ENCODE measurements at places on chromosomes 13 and 19. TPM values are rescaled to one million over a fixed set of nuclear protein-coding genes. Genes with fewer than 3 reads are reported as not detected.

Gene ZNF155
- total RNA-seq: 4.7 TPM

Gene SIGLECL1
- not detected for total RNA-seq

GRCh38 chr19:52170863-52171320, 529 bp downstream of the ZNF836 start:
- no peak for DNase-seq

GRCh38 chr19:10289167-10289835, 451 bp upstream of the ICAM5 start:
- DNase-seq: peak; percentile 73

DNA sequence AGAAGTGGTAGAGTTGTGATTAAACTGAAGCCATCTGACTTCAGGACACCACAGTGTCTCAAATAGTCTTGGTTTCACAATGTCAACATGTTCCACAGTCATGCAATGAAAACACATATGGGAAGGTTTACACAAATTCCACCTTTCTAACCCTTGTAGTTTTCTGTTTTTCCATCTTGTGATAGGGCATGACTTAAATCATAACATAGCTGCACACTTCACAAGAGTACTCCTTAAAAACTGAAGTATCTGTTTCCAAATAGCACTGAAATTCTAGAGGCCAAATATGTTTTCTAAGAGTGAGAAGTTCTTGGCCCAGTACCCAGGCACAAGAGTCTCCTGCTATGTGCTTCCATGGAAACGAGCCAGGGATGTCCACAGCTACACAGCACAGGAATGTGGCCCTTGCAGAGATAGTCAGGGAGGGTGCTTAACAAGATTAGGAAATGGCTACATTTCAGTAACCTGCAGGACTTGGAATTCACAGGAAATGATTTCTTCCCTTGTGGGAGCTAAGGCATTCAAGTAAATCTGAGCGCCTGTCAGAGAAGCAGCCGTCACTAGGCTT, 269.1 kb downstream of the NDFIP2 start:
- no peak for DNase-seq

DNA sequence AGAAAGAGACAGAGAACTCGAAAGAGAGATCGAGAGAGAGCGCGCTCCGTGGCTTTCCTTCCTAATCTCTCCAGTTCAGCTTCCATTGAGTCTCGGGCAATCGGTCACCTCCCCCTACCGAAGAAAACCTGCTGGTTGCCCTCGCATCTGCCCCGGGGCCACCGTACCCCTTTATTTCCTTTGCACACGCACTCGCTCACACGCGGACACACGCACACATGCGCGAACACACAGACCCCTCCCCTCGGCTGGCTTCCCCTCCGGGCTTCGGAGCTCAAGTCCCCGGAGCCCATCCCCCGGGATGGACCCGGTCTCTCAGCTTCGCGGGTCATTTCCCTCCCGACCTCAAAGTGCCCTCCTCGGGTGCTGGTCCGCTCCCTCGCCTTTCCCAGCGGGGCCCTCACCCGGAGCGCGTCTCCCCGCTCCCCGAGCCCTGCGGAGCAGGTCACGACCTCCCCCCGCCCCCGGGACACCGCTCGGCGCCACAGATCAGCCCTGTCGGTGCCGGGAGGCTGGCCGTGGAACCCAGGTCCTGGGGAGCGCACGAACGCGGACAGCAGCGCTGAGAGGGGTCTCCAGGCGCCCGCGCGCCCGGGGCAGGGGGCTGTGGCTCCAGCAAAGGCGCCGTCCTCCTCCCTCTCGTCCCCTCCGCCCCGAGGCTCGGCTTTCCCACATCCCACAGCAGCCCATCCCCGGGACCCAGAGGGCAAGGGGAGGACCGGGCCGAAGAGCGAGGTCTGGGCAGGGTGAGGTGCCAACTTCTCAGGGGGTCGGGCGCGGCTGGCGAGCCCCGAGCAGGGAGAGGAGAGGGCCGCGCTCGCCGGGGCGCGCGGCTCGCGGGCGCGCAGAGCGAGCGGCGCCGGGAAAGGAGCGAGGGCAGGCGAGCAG, 1.8 kb downstream of the DACH1 start:
- no peak for DNase-seq

DNA sequence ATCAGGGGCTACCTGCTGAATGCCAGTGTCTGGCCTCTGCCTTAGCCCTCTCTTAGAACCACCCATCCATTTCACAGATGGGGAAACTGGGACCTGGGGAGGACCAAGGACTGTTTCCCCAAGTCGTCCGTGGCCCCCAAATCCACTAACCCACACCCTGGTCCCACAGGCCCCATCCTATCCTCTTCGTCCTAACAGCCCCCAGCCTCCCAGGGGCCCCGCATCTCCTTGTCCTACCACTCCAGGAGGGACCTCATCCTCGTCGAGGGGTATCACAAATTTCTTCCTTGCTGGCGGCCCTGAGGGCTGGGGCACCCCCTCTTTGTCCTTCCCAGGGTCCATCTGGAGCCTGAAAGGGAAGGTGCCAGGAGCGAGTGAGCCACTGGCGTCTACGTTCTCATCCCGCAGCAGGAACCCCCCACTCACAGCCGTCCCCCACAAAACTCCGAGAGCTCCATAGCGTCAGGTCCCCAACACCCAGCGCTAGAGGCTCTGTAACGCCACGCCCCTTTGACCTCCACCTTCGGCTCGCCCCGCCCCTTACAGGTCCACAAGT, 606 bp downstream of the ERCC1 start:
- no peak for DNase-seq

DNA sequence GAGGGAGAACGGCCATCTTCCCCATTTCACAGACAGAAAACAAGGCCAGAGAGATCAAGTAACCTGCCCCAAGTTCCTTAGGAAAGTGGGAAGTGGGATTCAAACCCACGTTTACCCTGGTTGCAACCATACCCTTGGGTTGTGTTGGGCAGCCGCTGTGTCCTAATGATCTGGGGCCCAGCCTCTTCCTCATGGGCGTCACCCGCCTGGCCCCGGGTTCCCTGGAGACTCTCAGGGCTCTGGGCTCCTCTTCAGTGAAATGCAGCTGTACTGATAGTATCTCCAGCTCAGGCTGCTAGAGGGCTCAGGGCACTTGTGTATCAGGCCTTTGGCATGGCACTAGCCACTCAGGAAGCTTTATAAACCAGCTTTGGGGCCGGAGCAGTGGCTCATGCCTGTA, 9.8 kb downstream of the TMED1 start:
- no peak for DNase-seq

DNA sequence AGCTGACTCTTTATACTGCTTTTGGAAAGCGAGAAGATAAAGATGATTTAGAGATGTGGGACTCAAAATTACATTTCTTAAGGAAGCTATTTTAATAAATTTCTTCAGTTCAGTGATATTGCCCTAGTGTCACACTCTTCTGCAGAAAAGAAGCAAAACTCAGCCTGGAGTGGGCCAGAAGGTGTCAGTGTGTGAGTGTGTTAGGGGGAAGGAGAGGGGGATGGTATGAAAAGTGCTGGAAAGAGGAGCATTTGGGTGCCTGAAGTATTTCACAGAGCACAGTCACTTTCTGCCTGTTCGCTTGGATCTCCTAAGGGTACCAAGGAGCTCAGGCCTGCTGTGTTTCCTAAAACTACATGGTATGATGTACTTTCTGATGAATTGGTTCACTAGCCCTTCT, 84.5 kb upstream of the FRY start:
- DNase-seq: no peak

- DNase-seq: peak; percentile 65
These were observed 22.2 kb downstream of the SIGLEC5 start for GRCh38 chr19:51607920-51608562.

DNA sequence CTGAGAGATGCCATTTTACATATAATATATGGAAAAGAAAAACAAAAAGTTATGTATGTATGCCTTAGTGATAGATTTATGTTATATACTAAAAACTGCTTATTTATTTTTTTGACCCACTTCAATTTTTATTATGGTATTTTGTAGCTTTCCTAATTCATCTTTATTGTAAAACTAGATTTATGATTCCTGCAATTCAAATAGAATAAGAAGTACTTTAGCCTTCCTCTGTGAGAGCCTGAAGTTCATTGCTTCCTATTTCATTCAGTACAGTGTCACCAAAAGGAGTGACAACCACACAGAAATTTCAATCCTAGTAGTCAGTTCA, 158.1 kb downstream of the RGCC start:
- no peak for DNase-seq

DNA sequence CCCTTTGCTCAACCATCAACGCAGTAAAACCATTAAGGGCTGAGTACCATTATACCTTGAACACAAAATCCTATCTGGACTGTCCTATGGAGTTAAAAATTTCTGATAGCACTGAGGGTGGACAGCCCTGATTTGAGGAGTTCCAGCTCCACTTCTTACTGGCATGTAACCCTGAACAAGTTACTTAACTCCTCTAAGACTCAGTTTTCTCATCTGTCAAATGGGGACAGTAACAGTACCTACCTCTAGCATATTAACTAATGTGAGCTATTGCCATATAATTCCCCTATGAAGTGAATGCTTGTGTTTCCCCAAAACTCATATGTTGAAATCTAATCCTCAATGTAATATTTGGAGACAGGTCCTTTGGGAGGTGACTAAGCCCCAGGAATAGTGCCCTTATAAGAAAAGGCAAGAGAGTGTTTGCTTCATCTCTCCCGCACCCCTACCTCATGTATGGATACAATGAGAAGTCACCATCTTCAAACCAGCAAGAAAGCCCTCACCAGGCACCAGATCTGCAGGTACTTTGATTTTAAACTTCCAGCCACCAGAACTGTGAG, 61.9 kb upstream of the DOCK9 start:
- DNase-seq: no peak

GRCh38 chr19:8371011-8371804, 7.3 kb downstream of the ANGPTL4 start:
- DNase-seq: no peak

DNA sequence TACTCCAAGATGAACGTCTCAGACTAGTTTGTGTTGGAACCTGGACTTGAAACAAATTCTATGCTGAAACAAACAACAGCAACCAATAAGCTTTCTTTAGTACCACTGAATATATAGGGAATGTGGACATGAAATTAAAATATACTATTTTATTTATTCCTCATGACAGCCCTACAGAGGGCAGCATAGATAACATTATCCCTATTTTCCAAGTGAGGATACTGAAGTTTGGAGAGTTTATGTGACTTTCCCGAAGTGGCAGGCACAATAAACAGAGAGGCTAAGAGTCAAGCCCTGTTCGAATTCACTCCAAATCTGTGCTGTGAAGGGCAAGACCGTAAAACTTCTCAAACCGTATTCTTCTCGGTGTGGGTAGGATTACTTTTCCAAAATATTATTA, 509.9 kb upstream of the GPC6 start:
- no peak for DNase-seq

DNA sequence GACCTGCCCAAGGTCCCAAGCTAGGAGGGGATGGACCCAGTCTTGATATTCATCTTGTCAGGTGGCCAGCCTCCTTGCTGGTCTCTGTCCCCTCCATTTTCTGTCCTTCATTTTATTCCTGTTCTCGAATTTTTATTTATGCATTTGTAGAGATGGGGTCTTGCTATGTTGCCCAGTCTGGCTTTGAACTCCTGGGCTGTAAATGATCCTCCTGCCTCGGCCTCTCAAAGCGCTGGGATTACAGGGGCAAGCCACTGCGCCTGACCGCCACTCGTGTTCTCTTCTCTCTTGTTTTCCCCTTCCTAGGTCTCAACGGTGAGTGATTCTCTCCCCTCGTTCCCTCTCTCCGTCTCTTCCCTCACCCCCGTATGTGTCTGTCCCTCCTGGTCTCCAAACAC, 10.6 kb upstream of the TPRX2 start:
- DNase-seq: no peak

Gene TINCR
- total RNA-seq: 0.37 TPM

DNA sequence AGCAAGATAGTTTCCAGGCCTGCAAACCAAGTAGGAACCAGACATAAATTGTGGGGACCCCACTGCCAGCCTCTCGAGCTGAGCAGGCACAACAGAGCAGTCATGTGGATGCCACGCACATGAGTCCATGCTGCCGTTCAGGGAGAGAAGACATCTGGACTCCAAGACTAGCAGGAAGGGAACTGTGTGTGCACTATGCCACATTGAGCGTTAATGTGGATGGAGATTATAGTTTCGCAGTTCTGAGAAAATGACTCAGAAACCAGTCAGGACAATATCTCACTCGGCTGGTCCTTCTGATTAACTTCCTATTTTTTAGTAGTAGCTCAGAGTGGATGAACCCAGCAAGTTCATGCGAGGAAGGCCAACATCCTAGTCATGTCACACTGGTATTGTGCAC, 124.9 kb downstream of the CRYL1 start:
- no peak for DNase-seq

GRCh38 chr13:19052931-19053330, 128.7 kb downstream of the TUBA3C start:
- DNase-seq: no peak

DNA sequence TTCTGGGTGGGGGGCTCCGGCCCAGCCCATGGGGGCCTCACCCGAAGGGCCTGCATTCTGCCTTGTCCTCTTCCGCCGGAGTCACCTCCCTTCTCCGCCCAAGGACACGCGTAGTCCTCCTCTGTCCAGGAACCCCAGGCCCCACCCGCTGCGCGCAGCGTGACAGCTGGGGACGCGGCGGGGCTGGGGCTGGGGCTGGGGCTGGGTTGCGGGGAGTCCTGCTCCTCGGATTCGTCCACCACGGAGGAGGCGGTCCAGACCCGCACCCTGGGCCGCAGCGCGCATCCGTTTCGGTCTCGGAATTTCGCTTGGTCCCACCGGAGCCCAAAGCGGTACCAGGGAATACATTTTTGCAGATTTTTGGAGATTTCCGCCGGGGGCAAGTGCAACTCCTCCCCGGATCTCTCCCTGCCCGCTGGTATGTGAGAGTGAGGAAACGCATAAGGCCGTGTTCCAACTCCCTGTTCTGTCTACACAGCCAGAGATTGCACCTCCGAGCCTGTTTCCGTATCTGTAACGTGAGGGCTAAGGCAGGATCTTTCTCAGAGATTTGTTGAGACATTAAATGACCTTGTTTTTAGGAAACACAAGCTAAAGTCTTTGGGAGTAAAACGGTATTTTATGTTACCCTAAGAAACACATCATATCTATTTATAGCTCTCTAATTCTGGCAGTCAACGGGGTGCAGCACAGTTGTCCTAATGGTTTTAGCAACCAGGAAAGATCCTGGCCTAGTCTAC, at the start of gene COX7A1:
TSS of gene COX7A1 (minus strand) at position 96 of the 740 bp plus-strand sequence. CDS start at position 56, 40 bp downstream.
- no peak for DNase-seq

DNA sequence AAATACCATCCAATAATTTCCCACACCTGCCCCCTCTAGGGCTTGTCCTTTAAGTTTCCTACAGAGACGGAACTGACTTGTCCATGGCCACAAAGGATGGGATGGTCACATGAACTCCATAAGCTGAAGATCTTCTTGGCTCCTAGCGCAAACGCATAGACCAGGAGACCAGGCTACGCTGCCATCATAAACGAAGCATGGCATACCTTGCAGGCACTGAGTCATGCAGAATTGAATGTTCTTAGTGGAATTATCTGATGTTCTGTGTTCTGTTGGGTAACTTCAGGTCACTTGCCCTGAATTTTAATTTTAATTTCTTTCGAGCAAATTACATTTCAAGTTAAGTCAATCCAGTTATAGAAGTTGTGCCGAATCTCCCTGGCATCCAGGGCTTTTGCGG, 96.4 kb upstream of the STARD13 start:
- no peak for DNase-seq

GRCh38 chr19:56547535-56547934, 8.8 kb downstream of the ZFP28 start:
- DNase-seq: no peak

Gene F7
- not detected for total RNA-seq
